Pancreas (tissue), 10 donors: ENCODE measurements at places on chromosomes 7 and 10. TPM values are rescaled to one million over a fixed set of nuclear protein-coding genes. Genes with fewer than 3 reads are reported as not detected.

HPS6 gene
- 11.6 TPM for total RNA-seq

DNA sequence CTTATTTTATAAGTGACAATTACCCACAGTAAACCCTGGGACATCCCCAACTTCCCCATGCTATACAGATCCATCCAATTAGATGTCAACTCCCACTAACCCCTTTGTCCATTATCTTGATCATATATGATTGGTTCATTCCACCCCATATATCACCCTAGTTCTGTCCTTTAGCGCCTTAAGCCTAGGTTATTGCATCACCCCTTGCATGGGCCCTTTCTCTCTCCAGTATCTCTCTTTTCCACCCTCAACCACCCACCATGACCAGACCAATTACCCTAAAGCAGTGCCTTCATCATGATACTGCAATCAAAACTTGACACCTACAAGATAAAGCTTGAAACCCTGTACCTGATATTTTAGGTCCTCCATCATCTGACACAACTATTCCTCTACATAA, 37.9 kb upstream of the GATAD1 start:
- H3K4me1 ChIP-seq, result no peaks in the 10 kb centered on the region
- no peaks in the 10 kb centered on the region for H3K36me3 ChIP-seq
- H3K27ac ChIP-seq, result no peak overlapping the region
- no peak for DNase-seq
- H3K4me3 ChIP-seq, result no peak overlapping the region

GRCh38 chr7:84813376-84813775, 373.5 kb downstream of the SEMA3D start:
- no peak for DNase-seq
- H3K27me3 ChIP-seq, result no peaks in the 10 kb centered on the region
- no peak overlapping the region for H3K4me3 ChIP-seq
- H3K27ac ChIP-seq, result no peak overlapping the region

GRCh38 chr7:90666186-90666585, 70.1 kb downstream of the CDK14 start:
- no peak overlapping the region for H3K27ac ChIP-seq
- no peaks in the 10 kb centered on the region for H3K36me3 ChIP-seq
- H3K4me3 ChIP-seq, result no peak overlapping the region
- no peak for DNase-seq

DNA sequence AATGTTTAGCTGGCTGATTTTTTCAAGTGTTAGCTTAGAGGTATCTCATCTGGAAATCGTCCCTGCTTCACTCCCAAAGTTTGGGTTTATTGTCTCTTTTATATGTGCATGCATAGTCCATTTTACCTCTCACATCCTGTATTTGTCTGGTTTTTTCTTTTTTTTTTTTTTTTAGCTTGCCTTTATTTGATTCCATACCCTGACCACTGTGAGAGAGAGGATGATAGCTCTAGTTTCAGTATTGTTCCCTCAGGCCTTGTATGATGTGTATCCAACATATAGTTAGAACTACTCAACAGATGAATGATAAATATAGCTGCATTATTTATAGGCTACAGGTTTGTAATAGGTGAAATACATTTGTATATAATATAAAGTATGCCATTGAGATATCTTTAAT, 29.9 kb downstream of the PCGF5 start:
- no peak overlapping the region for H3K27ac ChIP-seq
- no peak overlapping the region for H3K4me3 ChIP-seq
- H3K36me3 ChIP-seq, result no peaks in the 10 kb centered on the region
